ENCODE measurements at places on chromosomes 4 and X. TPM values are rescaled to one million over a fixed set of nuclear protein-coding genes. Genes with fewer than 3 reads are reported as not detected.

Gene KLHL13
- 13.6 TPM for total RNA-seq

Gene TMPRSS11D
- total RNA-seq: not detected

Gene SHOX
- not detected for total RNA-seq

DNA sequence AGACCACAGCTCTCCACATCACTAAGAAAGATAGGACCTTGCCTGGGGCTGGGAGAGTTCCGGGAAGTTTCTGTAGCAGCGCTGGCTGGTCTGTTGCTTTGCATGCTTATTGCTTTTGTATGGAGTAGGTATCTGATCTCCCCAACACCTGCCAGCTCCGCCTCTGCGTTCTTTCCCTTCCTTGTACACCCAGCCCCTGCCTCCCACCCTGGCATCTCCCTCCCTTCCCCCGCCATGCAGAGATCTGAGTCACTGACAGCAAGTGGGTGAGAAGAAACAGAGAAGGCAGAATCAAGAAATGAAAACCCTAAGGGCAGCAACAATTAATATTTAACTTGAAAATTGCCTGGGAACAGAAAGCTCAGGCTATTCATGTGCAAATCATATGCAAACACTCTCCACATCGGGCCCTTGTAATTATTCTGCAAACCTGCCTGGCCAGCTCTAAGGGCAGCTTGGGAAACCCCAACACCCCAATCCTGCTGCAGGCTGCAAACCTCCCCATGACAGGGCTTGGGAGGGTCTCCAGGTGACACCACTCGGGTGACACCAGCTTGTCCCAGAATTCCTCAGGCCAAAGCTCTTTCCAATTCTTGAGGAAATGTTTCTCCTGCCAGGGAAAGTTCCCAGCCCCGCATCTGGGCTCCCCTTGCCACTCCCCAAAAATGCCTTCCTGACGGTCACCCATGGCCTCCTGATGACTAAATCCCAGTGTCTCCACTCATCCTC is 257.2 kb downstream of the FBXW7 start:
- DNase-seq: no peak

DNA sequence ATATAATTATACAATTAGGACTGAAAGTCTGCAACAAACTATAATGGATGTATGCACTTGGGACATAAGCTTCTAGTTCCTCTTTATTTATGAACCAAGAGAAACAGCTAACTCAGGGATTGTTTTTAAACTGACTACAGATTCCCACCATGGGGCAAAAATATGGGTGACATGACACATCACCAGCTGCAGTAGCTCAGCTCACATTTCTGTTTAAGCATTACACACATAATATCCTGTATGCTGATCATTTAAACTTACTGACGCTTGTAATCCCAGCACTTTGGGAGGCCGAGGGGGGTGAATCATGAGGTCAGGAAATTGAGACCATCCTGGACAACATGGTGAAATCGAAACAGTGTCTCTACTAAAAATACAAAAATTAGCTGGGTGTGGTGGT is 11.5 kb downstream of the FGB start:
- DNase-seq: peak; percentile 19

DNA sequence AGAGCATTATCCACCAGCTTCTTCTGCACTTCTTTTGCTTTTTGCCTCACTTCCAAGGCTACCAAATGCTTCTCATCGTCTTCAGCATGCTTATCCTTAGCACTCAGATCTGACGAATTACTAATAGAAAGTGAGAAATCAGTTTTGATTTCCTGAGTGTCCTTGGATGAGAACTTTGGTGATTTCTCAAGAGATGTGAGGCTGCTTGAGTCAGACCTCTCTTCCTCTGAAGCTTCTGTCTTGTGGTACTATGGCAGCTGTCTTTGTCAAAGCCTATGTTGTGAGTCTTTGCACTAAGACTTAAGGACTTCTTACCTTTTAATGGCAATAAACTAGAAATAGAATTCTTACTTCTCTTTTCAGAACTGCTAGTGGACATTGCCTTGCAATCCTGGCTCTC is 169.9 kb downstream of the CPE start:
- DNase-seq: no peak

- DNase-seq: no peak
These were observed 619.8 kb downstream of the DMD start for GRCh38 chrX:32591589-32591988.

DNA sequence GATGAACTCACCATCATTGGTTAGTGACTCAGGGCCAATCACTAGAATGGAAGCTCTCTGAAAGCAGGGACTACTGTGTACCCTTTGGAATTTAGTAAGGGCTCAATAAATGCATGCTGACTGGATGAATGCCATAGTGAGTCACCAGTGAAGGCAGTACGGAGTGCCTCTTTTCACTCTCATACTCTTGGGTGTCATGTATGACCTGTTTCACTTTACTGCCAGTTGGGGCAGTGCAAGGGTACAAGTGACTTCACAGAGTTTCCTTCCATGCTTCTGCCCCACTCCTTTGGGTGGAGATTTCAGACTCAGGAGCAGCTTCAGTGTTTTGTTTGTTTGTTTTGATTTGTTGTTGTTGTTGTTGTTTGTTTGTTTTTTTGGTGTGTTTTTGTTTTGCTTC is 57.7 kb downstream of the SOX3 start:
- no peak for DNase-seq

- DNase-seq: no peak
These were observed 1115.4 kb downstream of the STPG2 start for GRCh38 chr4:97027728-97028410.

GRCh38 chr4:26807330-26807729 is 53.3 kb upstream of the STIM2 start:
- no peak for DNase-seq

DNA sequence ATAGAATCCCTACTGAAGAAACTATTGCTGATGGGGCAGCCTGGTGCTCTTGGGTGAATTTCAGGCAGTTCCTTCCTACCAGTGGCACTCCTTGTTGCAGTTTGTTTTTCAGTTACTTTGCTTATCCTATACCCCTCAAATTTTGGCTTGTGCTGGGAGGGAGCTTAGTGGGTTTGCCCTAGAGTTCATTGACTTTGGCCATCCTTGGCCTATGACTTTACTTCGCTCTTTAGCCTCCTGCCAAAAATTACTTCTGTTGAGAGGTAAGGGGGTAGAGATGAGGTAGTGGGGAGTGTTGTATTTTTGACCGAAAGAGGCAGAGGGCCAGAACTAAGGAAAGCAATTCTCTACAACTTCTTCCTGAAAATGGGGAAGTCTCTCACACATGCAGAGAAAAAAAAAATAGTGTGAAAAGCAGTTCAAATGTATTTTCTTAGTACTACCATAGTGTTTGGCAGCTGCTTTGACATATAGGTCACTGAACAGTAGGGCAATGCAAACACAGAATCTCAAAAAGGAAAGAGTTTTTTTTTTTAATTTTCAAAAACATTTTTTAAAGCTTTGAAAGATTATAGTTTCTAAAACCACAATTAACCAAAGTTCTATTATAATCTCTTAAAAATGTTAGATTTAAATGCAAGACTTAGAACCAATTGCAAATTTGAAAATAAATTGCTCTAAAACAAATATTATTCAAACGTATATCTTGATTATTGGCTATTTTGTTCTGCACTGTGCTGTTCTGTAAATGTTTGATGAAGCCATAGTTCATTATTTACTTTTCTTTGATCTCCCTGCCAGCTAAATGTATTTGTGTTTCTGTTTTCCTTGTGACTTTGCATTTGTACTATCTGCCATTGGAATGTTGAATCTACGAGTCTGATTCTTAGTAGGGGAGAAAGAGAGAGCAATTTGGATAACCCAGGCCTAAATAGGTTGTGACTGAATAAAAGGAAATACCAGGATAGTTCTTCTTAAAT is 73.6 kb downstream of the DCK start:
- DNase-seq: no peak

DNA sequence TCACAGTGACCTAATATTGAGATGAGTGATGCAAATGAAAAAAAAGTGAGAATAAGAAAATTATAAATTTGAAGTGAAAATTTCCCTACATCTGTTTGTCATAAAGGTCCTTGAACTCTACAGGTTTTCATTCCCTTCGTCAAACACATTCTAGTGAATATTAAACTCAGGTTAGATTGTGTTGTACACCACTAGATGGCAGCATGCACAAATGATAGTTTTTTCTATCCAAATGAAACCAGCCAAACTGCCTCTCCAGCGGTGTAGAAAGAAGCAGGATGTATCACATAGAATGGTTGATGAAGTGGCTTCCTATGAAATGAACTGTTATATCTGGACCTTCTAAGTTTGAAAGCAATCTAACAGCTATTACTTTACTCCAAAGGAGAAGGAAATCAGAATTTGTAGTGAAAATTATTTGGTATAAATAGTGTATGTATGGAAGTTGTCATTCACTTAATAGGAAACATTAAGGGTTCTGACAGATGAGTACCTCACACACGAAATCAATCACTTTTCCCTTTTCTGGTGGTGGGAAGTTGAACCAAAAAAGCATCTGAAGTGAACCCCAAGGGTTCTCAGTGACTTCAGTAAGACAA is 382.7 kb downstream of the UNC5C start:
- peak; percentile 65 for DNase-seq

DNA sequence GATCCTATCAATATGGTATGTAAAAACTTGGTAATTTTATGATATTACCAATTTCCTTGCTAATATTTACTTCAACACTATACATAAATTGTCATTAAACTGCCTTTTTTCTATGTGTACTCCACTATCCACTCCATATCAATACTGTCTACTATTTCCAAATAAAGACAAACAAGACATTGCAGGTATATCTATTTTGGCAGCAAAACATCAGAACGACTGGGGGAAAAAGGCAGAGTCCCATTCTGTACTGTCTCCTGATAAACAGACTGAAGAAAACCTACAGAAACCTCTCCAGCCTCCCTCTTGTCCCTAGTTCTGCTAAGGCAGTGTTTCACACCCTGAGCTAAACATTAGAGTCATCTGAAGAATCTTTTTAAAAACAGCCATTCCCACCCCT is 96.6 kb downstream of the ATRX start:
- DNase-seq: no peak
